B cell (primary cell): ENCODE measurements at places on chromosomes 3 and 15.

GRCh38 chr15:58221591-58222241 lies 83.5 kb downstream of the AQP9 start:
- DNase-seq, result no peak

DNA sequence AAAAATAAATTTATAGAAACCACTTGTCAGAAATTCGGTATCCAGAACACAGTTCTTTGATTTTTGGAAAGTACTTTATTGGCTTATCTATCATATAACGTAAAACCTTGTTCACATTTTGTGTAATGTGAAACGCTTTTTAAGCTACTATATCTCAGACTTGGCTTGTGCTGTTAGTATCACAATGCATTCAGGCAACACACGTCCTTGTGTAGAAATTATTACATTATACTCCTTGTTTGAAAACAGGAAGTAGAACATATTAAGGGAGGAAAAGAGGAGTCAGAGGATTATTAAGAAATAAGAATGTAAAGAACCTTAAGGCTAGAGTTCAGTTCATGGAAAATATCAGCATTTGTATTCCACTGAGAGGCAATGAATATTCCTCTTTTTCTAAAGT lies 1.6 kb downstream of the DNAJC13 start:
- no peak for DNase-seq

DNA sequence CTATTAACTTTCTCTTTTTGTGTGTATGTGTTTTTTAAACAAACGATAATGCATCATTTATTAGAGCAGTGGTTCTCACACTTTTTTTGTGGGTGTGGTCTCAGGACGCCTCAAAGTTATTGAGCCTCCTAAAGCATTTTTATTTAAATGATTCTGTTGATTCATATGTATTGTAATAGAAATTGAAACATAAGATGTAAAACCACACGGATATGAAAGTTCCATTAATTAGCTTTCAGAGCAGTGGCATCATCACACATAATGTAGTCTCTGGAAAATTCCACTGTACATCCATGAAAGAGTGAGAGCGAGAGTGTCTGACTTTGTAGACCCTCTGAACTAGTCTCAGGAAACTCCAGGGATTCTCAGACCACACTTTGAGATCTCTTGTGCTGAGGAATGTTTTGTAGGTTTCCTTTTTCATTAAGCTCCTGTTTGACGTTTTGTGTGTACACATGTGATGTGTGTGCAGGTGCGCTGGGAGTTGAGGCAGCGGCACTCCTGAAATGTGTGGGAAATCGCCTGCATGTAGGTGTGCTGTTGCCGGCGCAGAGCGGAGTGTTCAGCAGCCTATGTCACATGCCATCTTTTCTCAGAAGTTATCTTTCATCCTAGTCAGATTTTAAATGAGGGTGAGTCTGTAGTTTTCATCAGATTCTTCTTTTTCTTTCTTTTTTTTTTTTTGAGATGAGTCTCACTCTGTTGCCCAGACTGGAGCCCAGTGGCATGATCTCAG lies 5.3 kb upstream of the TRAK1 start:
- DNase-seq, result no peak

GRCh38 chr15:62075595-62076277 lies 9.0 kb downstream of the C2CD4A start:
- no peak for DNase-seq

DNA sequence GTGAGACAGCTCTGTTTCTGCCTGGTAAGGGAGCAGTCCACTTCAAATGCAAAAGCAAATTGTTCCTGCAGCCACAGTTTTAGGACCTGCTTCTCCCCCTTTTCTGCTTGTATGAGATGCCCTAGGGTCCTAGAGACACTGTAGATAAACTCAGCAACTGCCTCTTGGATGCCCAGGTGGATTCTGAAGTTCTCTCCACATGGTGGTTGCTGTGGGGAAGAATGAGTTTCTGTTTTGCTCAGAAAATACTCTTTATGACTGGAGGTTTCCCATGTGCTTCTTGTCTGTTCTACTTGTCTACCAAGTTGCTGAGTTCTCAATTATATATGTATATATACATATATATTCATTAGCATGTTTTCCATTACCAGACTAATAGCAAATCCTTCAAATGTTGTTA lies 5.6 kb upstream of the ZNF80 start:
- DNase-seq, result no peak

DNA sequence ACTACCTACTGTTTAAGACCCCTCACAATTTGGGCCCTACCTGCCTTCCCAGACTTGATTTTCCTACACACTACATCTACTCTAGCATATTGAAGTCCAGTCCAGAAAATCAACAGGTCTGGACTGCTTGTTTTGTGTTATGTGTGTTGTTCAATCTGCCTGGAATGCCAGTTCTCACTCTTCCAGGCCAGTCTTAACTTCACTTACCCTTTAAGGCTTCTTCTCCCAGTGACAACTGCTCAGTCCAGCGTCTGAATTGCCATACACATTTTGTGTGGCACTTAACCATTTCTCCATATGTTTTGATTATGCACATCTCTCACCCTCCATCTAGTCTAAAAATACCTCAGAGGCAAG lies 1.1 kb downstream of the TICRR start:
- no peak for DNase-seq

- no peak for DNase-seq
Measured at GRCh38 chr15:58362262-58362922, 69.4 kb upstream of the LIPC start.

- DNase-seq, result no peak
Measured at GRCh38 chr3:62678841-62679240, 196.4 kb downstream of the CADPS start.

GRCh38 chr15:78727561-78727960 lies 83.7 kb downstream of the ADAMTS7 start:
- no peak for DNase-seq

- DNase-seq, result no peak
Measured at GRCh38 chr3:140505213-140505612, 172.7 kb upstream of the TRIM42 start.

DNA sequence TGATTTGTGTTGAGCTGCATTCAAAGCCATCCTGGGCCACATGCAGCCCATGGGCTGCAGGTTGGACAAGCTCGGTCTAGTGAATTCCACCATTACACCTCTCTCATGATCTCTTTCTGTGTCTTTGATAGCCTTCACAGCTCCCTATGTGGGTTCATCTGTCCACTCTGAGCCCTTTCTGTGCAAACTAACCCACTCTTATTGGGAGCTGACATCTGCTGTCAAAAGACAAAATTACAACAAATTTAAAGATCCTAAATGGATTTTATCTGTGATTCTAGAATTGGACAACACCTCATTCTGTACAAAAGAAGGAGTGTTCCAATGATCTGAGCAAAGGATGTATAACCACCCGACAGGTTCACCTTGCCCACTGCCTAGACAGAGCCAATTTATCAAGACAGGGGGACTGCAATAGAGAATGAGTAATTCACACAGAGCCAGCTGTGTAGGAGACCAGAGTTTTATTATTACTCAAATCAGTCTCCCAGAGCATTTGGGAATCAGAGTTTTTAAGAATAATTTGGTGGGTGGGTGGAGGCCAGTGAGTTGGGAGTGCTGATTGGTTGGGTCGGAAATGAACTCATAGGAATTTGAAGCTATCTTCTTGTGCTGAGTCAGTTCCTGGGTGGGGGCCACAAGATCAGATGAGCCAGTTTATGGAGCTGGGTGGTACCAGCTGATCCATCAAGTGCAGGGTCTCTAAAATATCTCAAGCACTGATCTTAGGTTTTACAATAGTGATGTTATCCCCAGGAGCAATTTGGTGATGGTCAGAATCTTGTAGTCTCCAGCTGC lies 2.6 kb upstream of the XYLB start:
- DNase-seq, result no peak

DNA sequence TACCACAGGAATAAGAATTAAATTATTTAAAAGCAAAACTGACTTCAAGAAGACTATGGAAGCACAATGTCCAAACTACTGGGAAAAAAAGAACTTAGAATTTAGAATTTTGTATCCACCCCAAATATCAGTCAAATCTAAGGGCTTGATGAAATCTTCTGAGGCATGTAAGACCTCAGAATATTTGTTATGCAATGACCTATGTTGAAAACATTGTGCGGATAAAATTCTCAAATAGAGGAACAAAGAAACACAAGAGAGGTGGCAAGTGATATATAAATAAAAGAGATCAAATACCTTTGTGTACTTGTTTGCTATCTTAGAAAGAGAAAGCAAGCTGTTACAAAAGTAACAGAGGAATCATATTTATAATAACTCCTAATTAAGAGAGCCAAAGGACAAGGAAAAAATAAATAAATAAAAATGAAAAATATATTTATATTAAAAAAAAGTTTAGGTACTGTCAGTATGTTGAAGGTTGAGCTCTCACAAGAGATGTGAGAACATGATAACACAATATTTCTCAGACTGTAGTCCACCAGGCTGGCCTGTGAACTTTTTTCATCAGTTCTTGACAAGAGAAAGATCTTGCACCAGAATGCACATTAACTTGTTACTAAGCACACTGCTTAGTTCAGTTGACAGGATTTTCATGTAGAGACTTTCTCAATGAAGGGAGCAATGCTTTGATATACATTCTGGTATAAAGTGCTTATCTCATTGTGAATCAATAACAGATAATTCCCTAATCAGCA lies 50.0 kb downstream of the CPA3 start:
- DNase-seq, result no peak

- no peak for DNase-seq
Measured at GRCh38 chr15:56353119-56353518, 12.1 kb upstream of the TEX9 start.

DNA sequence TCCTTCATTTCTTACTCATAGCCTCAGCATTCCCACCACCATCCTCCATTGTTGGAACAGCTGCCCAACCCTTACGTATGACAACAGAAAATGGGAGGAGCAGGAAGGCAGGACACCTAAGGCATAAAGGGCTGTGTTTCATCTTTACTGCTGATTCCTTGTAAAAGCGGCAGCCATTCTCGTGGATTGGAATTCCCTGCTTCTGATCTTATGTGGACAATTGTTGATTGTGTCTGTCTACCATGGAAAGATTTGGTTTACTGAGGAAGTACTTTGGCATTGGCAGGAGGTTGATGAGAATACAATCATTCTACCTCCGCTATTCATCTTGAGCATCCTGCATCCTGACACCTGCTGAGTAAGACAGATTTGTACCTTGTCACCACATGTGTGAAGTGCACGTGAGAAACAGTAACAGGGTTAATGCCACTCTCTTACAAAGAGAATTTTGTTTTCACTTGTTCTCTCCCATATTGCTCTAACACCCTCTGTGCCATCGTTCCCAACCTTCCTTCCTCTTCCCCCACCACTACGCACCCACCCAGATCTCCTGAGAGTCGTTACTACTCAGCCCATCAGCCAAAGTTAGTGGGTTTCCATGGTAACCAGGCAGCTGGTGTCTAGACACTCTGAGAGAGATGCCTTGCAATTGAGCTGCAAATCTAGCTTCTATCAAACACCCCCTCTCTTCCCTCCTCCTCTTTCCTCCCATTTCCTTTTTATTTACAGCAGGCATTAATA lies 75.7 kb downstream of the GAP43 start:
- DNase-seq, result peak; percentile 21

DNA sequence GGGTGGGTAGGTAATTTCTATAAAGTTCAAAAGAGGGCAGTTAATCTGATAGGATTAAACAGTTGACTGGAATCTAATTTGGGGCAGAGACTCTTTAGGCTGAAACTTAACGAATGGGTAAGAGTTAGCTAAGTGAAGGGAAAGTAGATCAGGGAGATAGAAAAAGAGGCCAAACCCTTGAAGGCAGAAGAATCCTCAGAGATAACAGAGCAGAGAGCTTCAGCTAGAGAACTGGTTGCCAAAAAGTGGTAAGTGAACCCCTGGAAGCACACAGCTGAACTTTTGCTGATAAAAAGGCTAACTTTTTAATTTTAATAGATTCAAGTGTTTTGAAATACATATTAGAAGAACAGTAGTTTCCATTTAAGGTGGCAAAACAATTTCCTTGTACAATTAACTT lies 99.2 kb downstream of the FHIT start:
- no peak for DNase-seq

DNA sequence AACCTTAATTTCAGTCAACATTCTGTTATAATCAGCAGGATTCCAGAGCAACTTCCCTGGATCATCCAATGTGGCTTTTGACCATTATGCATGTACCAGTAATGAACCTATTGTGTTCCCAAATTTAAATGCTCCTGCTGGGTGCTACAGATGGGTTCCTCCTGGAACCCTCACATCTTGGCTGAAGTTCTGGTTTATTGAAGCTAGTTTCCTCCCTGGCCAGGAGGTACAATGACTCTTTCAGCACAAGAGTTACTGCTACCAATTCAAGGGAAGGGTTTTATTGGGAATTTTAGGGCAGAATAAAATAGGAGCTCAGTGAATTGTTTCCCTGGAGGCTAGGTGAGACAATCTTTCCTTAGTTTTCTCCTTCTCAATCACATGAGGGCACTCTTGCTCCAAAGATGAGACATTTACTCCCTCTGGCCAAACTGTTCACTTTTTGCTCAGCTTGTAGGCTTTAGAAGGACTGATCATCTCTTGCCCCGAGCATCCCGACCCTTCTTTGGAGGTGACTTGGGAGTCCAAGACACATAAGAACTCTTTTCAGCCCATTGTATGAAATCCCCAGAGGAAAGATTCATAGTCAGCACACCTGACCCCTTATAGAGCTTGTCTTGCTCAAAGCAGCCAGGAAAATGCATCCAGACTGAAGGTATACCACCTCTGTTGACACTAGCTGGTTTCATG lies 8.8 kb upstream of the NPHP3 start:
- no peak for DNase-seq

- no peak for DNase-seq
Measured at GRCh38 chr3:89221924-89222323, 114.5 kb downstream of the EPHA3 start.

GRCh38 chr15:58077427-58077826 lies 11.9 kb upstream of the ALDH1A2 start:
- no peak for DNase-seq
